ENCODE measurements at places on chromosomes 4 and X.

- no peak for DNase-seq
Measured at GRCh38 chr4:125016892-125017299, 297.9 kb upstream of the FAT4 start.

- no peak for DNase-seq
Measured at GRCh38 chr4:38661371-38661770, 2.6 kb upstream of the KLF3 start.

- no peak for DNase-seq
Measured at GRCh38 chr4:77538574-77539157, 67.0 kb upstream of the CXCL13 start.

GRCh38 chr4:142201041-142201440 lies 564.7 kb downstream of the IL15 start:
- no peak for DNase-seq

GRCh38 chrX:10120828-10121227 lies 35.9 kb upstream of the CLCN4 start:
- DNase-seq = no peak

GRCh38 chr4:78057135-78057599 lies at the start of gene FRAS1:
Gene FRAS1, plus strand, starts transcription at chr4:78057323. Its CDS starts 687 bp downstream, at chr4:78058010.
- DNase-seq = peak; percentile 62

- DNase-seq = no peak
Measured at GRCh38 chr4:142539796-142540482, 306.2 kb downstream of the INPP4B start.

DNA sequence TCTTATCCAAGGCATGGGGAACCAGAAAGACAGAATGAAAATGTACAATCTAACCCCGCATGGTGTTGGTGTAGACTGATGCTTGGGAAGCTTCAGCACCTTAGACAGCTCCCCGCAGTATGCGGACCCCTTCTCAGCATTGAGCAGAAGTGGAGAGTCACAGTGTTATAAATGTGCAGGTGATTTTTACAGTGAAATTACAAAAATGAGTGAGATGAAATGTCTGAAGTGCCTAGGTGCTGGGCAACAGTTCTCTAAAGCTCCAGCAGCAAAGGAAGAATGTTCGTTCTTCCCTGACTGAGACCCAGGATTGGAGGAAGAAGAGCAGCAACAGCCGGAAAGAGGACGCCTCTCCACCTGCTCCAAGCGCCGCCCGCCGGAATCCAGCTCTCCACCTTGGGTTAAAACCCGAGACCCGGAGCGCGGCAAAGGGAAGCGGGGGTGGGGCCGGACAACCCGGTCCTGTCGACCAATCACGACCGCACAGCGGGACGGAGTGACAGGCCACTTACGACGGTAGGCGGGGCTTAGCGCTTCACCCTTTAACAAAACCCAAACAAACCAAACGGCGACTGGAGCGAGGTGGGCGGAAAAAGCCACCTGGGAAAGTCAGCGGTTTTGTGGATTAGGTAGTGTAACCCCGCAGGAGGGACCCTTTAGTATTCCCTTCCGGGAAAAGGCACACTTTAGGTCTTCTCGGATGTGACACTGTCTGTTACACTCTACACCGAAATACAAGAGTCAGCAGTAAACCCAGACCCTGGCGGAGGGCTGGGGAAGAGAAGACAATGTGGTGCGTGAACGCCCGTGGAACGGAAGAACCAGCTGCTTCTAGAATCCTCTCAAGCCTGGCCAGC lies at the start of gene GLRA3:
TSS of gene GLRA3 (minus strand) at position 403 of the 857 bp plus-strand sequence. CDS start 436 bp downstream, outside the sequence.
- DNase-seq = peak; percentile 22

DNA sequence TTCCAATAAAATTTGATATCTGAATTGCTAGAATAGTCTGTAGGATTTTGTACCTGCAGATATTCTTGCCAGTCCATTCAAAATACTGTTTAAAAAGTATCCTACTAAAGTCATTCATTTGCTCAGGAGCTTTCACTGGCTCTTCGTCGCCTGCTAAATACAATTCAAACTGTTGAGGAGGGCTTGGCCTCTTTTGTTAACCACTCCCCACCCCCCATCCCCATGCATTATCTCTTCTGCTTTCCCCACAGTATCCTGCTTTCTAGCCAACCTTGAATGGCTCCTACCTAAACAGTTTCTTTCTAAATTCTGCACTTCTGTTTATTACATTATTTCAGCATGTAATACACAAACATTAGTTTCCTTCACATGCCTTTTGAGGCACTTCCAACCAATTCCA lies 230.8 kb downstream of the CPE start:
- no peak for DNase-seq

DNA sequence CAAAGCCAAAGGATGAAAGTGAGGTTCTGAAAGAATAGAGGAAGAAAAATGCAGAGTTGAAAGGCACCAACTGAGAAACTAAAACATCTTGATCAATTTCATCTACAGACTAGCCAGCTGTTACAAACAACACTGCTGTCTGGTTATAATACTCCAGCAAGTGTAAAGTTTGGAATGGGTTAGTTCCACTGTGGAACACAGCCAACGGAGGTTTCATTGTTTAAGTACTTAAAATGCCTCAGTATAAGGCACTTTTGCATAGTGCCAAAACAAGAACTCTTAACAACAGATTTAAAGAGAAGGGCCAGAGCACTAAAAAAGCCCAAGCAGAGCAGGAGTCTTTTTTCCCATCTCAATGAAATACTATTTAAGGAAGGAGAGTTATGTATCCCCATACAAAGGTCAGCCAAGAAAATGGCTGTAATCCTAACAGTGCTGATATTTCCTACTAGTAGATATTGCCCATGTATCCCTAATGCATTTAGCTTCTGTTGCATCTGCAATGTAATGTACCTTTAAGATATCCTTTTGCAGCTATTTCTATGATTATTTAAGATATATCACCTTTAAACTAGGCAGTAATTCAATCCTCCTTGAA lies 16.5 kb downstream of the ACSL4 start:
- no peak for DNase-seq

GRCh38 chrX:48071986-48072605 lies 656 bp upstream of the ZNF630 start:
- DNase-seq = no peak

DNA sequence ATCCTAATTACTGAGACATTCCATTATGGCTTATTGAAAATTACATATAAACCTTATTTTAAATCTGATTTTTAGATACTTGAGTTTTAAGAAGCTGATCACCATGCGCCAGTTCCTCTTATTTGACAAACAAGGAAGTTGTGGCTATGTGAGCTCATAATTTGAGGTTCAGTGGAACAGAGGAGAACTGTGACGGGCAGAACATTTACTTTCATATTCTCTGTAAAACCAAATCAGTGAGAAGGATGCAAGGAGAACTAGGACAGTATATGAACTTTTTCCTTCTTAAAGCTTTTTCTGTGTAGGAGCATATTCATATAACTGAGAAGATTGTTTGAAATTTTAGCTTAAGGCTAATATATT lies 25.3 kb downstream of the STIM2 start:
- DNase-seq = no peak

GRCh38 chrX:108250654-108251579 lies 159.3 kb downstream of the ATG4A start:
- DNase-seq = no peak

DNA sequence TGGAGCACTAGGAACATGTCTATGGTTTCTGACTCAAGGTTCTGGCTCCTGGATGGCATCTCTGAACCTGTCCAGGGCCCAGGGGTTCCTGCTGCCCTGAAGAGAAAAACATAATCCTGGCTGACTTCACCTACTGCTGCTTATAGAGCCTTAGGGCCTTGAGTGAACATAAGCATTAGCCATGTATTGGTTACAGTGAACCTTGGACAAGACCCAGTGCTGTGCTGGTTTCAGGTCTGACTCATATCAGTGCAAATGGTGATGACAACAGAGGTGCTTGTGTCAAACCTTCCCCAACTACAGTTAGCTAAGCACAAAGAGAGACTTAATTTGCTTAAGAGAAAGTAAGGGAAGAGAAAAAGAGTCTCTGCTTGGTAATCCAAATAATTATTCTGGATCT lies 1047.2 kb downstream of the GLUD2 start:
- no peak for DNase-seq

GRCh38 chr4:4893721-4894120 lies 34.3 kb downstream of the MSX1 start:
- DNase-seq = no peak

DNA sequence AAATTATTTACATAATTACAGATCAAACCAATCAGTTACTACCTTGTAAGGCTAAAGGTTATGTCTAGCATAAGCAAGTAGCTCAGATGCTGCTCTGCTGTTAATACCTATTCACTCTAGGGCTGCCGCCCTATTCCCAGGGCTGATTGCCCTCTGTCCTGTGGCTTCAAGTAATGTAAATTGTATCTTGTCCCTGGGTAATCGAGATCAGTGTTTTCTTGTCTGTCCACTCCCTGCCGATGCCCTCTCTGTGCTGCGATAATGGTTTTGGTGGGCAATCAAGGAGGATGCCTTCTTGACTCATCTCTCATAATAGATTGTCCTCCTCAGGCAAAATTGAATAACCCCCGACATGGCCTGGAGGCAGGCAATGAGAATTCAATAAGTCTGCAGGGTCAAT lies 641.0 kb upstream of the PITX2 start:
- DNase-seq = no peak

GRCh38 chrX:135923353-135923752 lies 29.8 kb downstream of the SAGE1 start:
- DNase-seq = peak; percentile 4

DNA sequence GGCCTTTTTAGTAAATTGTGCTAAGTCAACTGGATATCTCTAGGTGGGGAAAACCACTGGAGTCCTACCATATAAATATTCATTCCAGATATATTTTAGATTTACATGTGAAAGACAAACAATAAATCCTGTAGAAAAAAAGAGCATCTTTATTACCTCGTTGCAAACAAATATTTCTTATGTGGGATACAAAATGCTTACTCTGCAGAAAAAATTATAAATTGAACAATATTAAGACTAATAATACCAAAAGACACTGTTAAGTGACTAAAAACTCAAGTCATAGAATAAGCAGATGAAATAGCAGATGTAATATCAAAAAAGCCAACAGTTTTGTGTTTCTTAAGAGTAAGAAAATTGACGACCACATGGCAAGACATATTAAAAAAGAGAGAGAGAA lies 43.8 kb downstream of the SULT1B1 start:
- DNase-seq = no peak

DNA sequence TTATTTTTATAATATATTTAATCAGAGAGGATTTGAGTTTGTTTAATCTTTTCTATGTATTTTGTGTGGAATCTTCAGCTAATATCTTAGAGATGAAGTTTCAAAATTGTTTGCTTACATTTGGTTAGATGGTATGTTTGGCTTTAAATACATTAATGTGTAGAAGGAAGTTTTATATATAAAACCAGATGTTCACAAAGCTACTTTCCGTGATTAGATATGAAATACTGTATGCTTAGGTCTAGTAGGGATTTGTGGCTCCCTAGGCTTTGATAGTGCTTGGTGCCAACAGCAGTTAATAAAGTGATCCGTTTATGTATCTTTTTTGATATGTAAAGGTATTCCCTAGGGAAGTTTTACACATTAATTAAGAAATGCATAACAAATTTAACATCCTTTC lies 223.0 kb downstream of the ARHGAP10 start:
- no peak for DNase-seq

- no peak for DNase-seq
Measured at GRCh38 chr4:124184792-124185191, 527.7 kb downstream of the ANKRD50 start.

DNA sequence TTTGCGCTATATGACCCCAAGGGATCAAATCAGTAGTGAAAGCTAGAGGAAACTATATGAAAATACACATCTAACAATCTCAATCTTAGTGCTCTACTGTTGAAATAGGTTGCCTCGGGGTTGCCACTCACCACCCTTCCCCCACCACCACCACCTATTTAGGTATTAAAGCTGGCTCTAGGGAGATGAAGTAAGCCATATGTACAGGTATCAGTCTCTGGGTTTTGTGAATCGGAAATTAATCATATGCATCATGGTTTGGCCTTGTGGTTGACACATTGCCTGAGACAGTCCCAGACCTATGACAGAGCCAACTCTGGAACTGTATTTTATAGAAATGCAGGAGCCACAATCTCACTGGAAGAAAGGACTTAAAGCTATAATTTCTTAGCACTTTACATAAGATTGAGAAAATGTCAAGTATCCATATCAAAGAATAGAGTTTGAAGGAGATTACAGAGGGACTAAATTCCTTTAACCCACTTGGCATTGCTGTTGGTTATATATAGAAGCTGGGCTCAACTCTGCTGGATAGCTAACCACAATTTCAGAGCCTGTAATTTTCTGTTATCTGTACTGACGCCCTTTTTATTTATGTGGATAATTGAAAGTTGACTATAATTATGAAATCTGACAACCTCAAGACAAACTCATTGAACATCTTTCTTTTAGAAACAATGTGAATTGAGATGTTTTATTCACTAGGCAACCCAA lies 26.7 kb upstream of the BMP2K start:
- DNase-seq = no peak

DNA sequence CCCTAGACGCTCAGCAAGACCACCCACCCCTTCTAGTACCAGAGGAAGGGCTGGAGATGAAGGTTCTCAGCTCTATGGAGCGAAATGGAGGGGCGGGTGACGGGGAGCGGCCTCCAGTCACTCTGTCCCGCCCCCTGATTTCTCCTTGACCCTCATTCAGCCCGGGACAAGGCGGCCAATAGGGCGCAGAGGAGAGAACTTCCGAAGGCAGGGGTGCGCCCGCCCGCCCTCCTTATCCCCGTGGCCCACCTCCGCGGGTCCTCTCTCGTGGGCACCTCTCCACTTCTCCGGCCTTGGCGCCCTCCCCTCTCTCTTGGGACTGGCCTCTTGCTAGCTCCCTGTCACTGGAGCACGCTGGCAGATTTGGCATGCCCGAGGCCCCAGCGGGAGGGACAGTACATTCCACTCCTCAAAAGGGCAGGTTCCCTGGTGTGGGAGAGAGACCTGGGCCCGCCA lies 1.1 kb upstream of the SEPTIN6 start:
- DNase-seq = no peak

- DNase-seq = no peak
Measured at GRCh38 chr4:622071-622995, 3.0 kb upstream of the PDE6B start.
